ENCODE measurements at places on chromosomes 4 and X. TPM values are rescaled to one million over a fixed set of nuclear protein-coding genes. Genes with fewer than 3 reads are reported as not detected.

AREG gene
- total RNA-seq, result 63.8 TPM

MGAT4D gene
- not detected for total RNA-seq

DNA sequence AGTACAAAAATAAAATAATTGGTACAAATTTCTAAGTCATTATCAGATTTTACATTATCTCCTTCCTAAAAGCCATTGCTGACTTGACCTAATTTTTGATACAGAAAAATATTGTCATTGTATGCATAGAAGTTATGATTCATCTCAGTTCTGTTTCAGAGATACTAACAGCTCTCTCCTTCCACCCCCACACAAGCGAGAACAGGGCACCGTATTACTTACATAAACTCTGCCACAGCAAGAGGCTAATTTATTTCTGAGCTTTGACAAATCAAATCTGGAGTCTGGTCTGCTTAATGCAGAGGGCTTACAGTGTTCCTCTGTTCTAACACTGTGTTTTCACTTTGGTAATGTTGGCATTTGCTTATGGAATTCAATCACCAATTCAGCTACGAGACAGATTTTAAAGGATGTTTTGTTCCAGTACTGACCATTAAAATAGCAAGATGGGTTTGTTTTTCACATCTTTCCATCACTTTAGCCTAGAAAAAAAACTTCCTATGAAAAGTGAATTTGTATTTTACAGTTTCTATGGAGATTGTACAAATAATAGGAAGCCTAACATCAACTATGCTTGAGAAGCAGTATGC, 181.8 kb downstream of the USP46 start:
- H3K4me1 ChIP-seq, result no peaks in the 10 kb centered on the region
- no peak overlapping the region for H3K27ac ChIP-seq
- no peak overlapping the region for H3K4me3 ChIP-seq
- H3K27me3 ChIP-seq, result no peaks in the 10 kb centered on the region
- no peak for DNase-seq
- H3K36me3 ChIP-seq, result no peaks in the 10 kb centered on the region

ZMYM3 gene
- 17.6 TPM for total RNA-seq

DNA sequence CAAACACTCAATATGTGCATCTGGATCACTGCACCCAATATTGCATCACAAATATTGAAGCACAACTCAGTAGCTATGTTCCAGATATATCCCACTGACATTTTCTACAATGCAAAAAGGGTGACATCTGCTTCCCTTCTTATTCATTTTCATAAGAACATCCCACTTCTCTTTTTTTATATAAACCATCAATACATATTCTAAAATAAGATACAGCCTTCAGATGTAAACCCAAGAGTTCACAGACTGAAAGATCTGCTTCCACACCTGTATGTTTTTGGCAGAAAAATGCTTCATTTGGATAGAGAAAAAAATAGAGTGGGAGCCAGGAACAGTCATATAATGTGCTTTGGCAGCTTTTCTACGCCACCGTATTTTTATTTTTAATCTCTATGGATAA, 815.6 kb upstream of the ADGRL3 start:
- H3K27ac ChIP-seq, result no peak overlapping the region
- H3K4me3 ChIP-seq, result no peak overlapping the region
- no peaks in the 10 kb centered on the region for H3K4me1 ChIP-seq
- no peaks in the 10 kb centered on the region for H3K27me3 ChIP-seq
- DNase-seq, result no peak
- H3K36me3 ChIP-seq, result no peaks in the 10 kb centered on the region

GRCh38 chr4:95548738-95549245, at the start of gene UNC5C:
UNC5C (minus strand) TSS chr4:95548973.
- no peaks in the 10 kb centered on the region for H3K36me3 ChIP-seq
- no peak for DNase-seq
- peaks cover 28% of the 10 kb centered on the region for H3K27me3 ChIP-seq
- no peak within 1 kb of the TSS for H3K27ac ChIP-seq
- peaks cover 20% of the 10 kb centered on the region for H3K4me1 ChIP-seq

- no peaks in the 10 kb centered on the region for H3K27me3 ChIP-seq
- peaks cover 5% of the 10 kb centered on the region for H3K36me3 ChIP-seq
- DNase-seq, result no peak
- H3K27ac ChIP-seq, result no peak overlapping the region
- no peak overlapping the region for H3K4me3 ChIP-seq
Observed at GRCh38 chr4:955931-956381, 17.4 kb downstream of the DGKQ start.

MTTP gene
- total RNA-seq, result not detected

DNA sequence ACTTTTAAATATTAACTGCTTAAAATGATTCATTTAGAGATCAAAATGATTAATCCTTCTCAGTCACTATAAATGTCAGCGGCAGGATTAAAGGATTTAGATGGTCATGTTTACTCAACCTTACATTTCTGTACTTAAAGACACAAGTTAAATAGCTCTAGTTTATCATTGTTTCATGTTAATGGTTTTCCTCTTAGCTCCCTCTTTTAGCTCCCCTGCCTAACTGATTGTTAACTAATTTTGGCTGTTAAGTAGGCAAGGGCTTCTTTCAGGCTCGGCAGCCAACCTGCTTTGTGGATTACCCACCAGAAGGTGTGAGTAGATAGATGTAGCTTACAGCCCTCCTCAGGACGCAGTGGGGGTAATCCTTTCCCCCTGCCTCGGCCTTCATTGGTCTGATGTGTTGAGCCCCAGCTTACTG, 96.0 kb downstream of the TENM3 start:
- H3K36me3 ChIP-seq, result no peaks in the 10 kb centered on the region
- DNase-seq, result no peak
- H3K4me1 ChIP-seq, result no peaks in the 10 kb centered on the region
- H3K4me3 ChIP-seq, result no peak overlapping the region

LEF1 gene
- total RNA-seq, result 438 TPM

CENPVL2 gene
- not detected for total RNA-seq

DNA sequence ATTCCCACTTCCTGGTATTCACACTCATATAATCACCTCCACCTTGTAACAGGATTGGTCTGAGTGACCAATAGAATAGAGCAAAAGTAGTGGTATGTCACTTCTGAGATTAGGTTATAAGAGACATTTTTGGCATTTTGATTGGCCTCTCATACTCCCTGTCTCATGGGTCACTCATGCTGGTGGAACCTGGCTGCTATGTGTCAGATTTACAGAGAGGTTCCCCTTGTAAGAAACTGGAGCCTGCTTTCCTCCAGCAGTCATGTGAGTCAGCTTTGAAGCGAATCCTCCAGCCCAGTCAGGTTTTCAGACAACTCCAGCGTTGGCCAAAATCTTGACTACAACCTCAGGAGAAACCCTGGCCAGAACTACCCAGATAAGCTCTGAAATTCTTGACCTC, 2.6 kb upstream of the OTUD4 start:
- H3K4me3 ChIP-seq, result no peak overlapping the region
- no peaks in the 10 kb centered on the region for H3K36me3 ChIP-seq
- no peak overlapping the region for H3K27ac ChIP-seq
- no peaks in the 10 kb centered on the region for H3K27me3 ChIP-seq
- no peak for DNase-seq
- H3K4me1 ChIP-seq, result peaks cover 10% of the 10 kb centered on the region

GRCh38 chr4:70183168-70183939, 12.2 kb upstream of the ODAM start:
- no peaks in the 10 kb centered on the region for H3K4me1 ChIP-seq
- DNase-seq, result no peak

DNA sequence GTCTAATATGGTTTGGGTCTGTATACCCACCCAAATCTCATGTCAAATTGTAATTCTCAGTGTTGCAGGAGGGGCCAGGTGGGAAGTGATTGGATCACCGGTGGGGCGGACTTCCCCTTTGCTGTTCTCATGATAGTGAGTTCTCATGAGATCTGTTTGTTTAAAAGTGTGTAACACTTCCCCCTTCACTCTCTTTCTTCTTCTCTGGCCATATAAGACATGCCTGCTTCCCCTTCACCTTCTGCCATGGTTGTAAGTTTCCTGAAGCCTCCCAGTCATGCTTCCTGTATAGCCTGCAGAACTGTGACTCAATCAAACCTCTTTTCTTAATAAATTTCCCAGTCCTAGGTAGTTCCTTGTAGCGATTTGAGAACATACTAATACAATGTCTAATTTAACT, 19.7 kb upstream of the SCRG1 start:
- no peaks in the 10 kb centered on the region for H3K36me3 ChIP-seq
- no peak overlapping the region for H3K4me3 ChIP-seq
- H3K27me3 ChIP-seq, result no peaks in the 10 kb centered on the region
- no peak overlapping the region for H3K27ac ChIP-seq

GRCh38 chr4:159016593-159017024, 86.3 kb upstream of the RAPGEF2 start:
- no peak for DNase-seq
- H3K27ac ChIP-seq, result no peak overlapping the region
- no peaks in the 10 kb centered on the region for H3K27me3 ChIP-seq
- no peaks in the 10 kb centered on the region for H3K36me3 ChIP-seq
- H3K4me1 ChIP-seq, result no peaks in the 10 kb centered on the region

DNA sequence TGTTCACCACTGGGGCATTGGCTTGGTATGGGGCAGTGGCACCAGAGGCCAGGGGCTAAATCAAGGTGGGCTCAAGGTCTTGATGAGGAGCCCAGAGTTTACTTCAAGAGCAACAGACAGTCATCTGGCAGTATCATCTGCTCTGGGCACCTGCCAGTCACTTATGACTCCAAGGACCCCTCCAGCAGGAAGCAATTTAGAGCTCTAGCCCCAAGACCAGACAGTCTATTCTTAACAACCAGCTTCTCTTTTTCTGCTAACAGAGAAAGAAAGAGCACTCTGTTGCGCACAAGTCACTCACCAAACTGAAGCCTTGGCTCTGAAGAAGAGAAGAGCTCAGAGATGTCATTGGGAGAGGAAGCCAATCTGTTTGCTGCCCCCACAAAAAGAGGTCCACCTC, 309.2 kb downstream of the HS3ST1 start:
- no peaks in the 10 kb centered on the region for H3K27me3 ChIP-seq
- H3K4me3 ChIP-seq, result no peak overlapping the region
- no peak for DNase-seq
- no peak overlapping the region for H3K27ac ChIP-seq
- H3K4me1 ChIP-seq, result no peaks in the 10 kb centered on the region

DNA sequence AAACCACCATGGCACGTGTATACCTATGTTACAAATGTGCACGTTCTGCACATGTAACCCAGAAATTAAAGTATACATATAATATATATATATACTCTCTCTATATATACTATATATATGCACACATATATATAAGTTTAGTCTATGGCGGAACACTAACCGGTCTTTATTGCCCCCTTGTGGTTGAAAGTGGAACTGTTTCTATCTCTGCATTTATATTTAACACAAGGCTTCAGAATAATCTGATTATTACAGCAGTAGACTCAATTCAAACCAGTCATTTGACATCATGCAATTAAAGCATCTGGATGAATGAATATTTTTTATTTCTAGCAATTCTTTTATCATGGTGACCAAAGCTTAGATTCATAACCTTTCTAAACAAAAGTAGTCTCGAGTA, 14.6 kb downstream of the RAB9B start:
- H3K4me3 ChIP-seq, result no peak overlapping the region
- no peaks in the 10 kb centered on the region for H3K4me1 ChIP-seq
- DNase-seq, result no peak
- H3K36me3 ChIP-seq, result no peaks in the 10 kb centered on the region
- no peak overlapping the region for H3K27ac ChIP-seq
- H3K27me3 ChIP-seq, result no peaks in the 10 kb centered on the region

DNA sequence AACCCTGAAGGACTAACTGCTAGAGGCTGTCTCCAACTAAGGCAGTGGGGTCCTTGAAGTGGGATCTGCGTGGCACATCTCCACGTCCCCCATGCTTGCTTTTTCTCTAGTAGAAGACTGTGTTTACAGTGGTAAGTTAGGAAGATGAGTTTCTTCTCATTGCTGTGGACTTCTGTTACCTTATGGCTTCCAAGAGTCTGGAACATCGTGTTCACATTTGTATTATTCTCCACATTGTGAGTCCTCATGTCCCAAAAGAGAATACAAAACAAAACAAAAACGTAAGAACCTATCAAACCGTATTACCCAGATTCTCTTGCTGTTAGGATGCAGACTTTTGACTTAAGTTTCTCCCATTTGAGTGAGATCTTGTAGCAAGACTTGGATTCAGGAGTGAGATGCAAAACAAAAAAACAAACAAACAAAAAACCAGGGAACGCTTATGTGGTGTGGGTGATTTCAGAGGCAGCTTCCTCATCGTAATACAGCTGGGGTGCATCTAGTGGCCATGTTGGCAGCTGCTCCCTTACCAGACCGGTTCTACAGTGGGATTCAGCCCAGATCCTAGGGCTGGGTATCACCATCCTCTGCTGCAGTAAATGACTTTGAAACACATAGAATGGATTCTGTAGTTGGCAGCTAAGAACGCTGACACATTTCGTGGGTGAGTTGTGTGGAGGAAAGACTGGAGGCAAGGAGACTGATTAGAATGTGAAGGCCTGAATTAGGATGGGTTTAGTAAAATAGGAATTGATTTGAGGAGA, 41.3 kb downstream of the TMEM131L start:
- peaks cover 44% of the 10 kb centered on the region for H3K36me3 ChIP-seq
- DNase-seq, result no peak
- H3K4me3 ChIP-seq, result no peak overlapping the region
- H3K27me3 ChIP-seq, result no peaks in the 10 kb centered on the region
- peaks cover 31% of the 10 kb centered on the region for H3K4me1 ChIP-seq
- no peak overlapping the region for H3K27ac ChIP-seq

DNA sequence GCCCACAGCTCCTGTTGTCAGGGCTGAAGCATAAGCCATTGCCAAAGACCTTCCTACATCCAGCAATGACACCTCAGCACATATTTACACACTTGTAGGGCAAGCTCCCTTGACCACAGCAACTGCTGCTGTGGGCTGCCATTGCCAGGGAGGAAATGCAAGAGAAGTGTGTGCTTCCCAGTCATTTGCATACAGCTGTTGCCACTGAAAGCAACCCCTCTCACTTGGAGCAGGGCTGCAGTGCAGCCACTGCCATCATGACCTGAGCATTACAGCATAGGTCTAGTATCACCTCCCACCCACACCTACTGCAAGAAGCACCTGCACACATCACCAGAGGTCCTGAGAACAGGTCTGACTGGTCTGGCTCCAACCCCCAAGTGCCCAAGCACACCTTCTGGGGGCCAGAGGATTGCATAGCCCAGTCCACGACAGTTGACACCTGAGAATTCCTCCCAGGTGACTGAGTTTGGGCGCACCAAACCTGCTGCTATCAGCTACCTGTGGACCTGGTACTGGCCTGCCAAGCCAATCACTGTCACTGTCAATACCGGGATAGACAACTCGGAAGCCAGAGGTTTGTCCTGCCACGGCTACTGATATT, 636.5 kb upstream of the SLIT2 start:
- H3K27ac ChIP-seq, result no peak overlapping the region
- no peaks in the 10 kb centered on the region for H3K4me1 ChIP-seq
- no peak overlapping the region for H3K4me3 ChIP-seq
- no peak for DNase-seq
- no peaks in the 10 kb centered on the region for H3K27me3 ChIP-seq
- H3K36me3 ChIP-seq, result no peaks in the 10 kb centered on the region

NKX1-1 gene
- not detected for total RNA-seq

- peaks cover 31% of the 10 kb centered on the region for H3K36me3 ChIP-seq
- no peak overlapping the region for H3K27ac ChIP-seq
- no peak for DNase-seq
Observed at GRCh38 chr4:15690020-15690809, 8.6 kb downstream of the FAM200B start.

- no peak overlapping the region for H3K4me3 ChIP-seq
- H3K4me1 ChIP-seq, result no peaks in the 10 kb centered on the region
- no peaks in the 10 kb centered on the region for H3K36me3 ChIP-seq
Observed at GRCh38 chrX:131923614-131924250, 99.4 kb upstream of the STK26 start.

Data from CD4-positive, alpha-beta T cell (primary cell).